ENCODE measurements at places on chromosomes 6 and 20.

GRCh38 chr6:140105857-140106256 lies 731.4 kb upstream of the CITED2 start:
- no peak for DNase-seq

DNA sequence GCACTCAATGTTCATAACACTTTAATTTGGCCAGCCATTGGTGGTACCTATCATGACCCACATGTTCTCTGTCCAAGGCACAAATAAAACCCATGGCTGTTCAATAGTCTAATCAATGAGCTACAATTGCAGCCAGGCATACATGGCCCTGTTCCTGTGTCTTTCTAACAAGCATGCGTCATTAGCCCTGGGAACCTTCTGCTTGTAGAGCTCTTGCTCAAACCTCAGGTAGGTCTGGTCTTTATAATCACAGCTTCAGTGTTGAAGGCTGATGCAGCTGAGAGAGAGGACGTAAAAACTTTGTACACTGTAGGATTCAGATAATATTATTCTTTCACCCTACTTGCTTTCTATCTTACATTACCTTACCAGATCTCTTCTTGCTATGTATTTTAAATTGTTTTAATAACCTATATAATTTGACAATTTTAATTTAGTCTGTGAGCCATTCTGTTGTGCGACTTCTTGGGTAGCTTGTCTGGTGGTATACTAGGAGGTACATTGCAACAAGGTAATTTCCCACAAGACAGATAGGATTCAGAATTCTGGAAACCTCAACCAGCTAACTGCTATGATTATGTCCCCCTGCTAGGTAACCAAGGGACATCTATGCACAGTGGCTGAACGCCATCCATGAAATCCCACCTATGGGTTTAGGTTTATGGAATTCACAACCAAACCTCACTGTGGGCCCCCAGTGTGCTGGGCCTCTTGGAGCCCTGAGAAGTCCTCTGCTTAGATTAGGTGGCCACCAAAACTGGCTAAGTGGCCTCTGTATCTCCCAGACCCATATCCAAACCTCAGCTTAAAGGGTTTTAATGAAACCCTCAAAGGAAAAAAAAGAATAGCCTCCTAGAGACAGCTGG lies 55.4 kb upstream of the RIPOR2 start:
- no peak for DNase-seq

DNA sequence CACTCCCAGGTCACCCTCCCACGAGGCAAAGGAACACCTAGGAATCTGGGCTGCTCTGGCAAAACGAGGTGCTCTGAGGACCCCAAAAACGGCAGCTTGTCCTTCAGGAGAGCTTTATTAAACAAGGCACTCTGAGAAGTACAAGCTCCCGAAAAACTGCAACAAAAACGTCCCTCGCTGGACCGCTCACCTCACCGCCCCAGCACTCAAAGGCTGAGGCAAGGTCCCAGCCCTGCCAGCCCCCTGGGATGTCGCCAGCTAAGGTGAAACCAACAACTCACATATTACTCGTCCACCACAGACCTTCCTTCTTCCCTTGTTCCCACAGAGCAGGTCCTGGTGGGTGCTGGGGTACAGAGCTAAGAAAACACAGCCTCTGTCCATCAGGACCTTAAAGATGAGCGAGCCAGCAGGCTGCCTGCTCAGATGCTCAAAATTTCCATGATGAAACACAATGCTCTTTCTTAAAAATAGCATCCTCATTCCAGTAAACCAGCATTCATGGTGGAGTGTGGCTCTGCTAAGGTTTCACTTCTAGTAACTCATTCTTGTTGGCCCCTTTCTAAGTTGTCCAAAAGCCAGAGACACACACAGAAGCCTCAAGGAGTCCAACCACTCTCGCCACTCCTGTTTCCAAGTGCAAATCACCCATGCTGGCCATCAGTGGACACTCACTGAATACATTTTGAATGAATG lies 35.9 kb downstream of the ATP9A start:
- no peak for DNase-seq

- no peak for DNase-seq
These were observed 2.2 kb upstream of the ARID1B start for GRCh38 chr6:156774863-156775405.

GRCh38 chr6:139019722-139020121 lies 8.8 kb upstream of the ABRACL start:
- DNase-seq: no peak

- DNase-seq: no peak
These were observed 110.4 kb upstream of the ARMC2 start for GRCh38 chr6:108737594-108738546.

DNA sequence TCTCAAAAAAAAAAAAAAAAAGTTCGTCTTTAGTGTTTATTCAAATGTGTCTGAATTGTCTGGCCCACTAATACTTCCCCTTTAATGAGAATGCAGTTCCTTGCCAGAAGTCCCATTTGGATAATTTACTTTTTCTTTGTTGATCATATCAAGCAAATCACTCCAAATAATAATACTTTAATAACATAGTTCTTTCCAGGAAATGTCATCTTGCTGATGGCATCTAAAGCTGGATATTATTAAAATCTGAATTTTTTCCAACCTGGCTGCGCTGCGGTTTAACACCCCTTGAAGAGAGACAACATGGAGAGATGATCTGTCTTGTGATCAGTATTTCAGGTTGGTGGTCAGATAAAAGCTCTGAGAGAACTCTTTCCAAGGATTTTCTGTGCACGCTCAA lies 111.2 kb upstream of the CNKSR3 start:
- no peak for DNase-seq

DNA sequence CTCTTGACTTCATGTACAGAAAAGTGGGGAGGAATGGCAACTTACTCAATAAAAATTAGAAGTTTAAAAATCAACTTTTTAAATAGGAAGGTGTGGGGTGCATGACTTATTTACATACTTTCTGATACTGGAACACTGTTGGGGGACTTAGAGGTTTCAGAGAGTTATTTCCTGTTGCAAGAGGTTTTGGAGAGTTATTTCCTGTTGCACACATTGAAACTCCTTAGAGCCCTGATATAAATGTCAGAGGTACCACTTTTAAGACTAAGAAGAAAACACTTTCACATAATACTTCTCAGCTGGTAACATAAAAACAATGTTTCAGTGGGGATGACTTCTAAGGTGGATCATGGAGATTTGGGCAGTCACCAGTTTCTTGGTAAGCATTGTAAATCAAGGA lies 579.9 kb downstream of the MMUT start:
- DNase-seq: no peak

GRCh38 chr6:16324606-16325225 lies 86.3 kb downstream of the GMPR start:
- DNase-seq: no peak

- peak; percentile 79 for DNase-seq
These were observed 3.3 kb downstream of the LRRC73 start for GRCh38 chr6:43506667-43507471.

- peak; percentile 22 for DNase-seq
These were observed 33.5 kb downstream of the NEDD9 start for GRCh38 chr6:11198663-11199603.

DNA sequence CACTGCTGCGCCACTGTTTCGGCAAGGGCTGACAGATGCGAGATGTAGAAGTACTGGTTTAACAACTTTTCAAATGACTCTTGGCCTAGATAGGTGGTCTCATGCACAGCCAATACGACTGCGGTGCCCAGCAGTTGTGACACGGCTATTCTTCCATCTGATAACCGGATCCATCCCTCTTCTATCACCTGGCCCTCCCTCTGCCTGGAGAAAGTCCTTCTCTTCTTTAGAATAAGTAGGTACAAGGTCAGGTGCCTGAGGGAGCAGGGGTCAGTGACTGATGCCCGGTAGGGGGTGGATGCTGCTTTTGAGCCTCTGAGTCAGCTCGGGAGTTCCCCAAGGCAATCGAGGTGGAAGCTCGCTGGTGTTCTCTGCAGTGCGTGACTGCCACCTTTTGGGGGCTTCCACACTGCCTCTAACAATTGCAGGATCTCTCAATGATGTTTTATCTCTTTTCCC lies 166.8 kb upstream of the GRIK2 start:
- DNase-seq: no peak

DNA sequence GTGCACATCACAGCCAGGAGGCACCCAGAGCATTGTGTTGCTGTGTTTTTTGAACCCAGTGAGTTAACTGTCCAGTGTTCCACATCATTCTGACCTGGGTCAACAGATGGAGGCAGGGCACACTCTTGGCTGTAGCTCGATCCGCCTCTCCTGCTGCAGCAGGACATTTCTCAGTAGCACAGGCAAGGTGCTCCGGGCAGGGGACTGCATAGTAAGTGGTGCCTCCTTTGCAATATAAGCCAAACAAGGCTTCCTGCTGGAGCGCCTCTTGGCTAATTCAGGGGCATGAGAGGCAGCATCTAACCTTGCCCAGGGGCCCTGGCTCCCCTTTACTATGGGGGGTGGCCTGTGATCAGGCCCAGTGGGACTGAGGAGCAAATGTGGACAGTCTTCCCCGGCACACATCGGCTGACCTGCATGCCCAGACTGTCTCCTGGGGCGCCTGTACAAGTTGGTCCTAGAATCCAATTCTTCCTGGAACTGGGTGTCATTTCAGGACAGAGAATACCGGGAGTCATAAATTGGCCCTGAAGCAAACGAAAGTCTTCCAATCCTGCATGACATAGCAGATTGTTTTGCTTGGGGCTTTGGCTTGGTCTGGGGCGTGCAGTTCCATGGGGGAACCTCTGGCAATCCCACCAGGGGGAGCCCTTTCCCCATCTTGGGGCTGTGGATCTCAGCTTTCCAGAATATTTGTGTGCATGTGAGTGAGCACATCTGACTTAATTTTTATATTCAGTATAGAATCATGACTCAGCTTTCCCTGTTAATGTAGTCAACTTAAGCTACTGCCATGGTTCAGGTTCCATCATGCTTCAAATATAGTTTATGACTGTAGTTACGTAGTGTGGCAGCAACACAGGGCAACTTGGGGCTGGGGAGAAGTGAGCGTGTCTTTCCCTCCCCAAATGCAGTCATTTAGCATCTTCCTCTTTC lies 56.0 kb upstream of the DDR1 start:
- DNase-seq: peak; percentile 58

GRCh38 chr6:41074692-41075436 lies 2.1 kb downstream of the NFYA start:
- no peak for DNase-seq

DNA sequence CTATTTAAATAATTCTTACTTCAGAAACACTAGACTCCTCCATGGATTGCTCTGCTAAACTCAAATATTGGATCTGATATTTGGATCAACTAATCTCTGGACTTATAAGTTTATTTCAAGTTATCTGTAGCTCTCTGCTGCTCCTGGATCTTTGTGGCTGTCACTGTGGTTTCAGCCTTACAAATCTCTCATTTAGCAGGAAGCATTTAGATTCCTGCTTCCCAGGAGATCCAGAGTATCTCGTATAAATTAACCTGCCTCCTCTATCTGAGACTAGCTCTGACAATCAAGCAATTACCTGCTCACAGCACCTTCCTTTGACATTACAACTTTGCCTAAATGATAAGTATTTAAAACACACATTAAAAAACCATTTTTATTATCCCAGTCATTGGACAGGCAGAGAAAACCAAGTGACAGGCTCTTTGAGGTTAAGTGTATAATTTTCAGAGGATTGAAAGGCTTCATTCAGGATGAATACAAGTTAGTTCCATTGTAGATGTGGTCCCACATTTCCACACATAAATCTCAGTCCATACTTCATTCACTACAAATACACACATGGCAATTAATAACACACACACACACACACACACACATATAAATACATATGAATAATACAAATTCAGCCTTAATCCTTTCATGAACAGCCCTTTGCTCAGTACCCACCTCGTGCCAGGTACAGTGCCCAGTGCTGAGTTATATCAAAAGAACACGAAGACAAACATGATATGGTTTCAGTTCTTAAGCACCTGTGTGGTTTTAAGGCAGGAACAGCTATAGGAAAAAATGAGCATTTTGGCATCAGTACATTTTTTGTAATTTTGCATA lies 55.5 kb upstream of the PLCB1 start:
- DNase-seq: no peak

DNA sequence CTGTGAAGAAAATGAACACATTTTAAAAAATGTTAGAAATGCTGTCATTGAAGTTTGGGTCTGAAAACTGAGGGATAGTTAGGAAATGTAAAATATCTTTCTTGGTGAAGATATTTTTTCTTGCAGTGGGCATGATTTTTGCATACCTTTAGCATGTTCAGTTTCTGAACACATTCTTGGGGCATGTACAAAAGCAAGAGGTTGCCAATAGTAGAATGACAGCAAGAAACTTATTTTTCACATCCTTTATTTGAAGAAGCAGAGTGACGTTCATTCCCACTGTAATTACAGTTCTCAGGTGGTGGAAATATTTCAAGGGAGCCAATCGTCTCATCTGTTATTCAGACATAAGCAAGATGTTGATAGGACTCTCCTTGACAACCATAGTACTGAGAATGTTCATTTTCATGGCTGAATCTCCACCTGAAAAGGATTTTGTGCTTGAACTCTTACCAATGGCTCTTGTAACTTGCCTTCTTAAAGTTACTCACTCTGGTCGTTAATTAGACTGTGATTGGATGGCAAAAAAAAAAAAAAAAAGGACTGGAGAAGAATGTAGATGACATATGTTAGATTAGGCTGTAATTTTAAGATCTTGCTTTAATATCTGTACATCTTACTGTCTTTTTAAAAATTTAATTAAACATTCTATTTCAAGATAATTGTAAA lies 74.4 kb downstream of the DOK5 start:
- no peak for DNase-seq

GRCh38 chr6:50986319-50986718 lies 167.6 kb downstream of the TFAP2B start:
- no peak for DNase-seq

DNA sequence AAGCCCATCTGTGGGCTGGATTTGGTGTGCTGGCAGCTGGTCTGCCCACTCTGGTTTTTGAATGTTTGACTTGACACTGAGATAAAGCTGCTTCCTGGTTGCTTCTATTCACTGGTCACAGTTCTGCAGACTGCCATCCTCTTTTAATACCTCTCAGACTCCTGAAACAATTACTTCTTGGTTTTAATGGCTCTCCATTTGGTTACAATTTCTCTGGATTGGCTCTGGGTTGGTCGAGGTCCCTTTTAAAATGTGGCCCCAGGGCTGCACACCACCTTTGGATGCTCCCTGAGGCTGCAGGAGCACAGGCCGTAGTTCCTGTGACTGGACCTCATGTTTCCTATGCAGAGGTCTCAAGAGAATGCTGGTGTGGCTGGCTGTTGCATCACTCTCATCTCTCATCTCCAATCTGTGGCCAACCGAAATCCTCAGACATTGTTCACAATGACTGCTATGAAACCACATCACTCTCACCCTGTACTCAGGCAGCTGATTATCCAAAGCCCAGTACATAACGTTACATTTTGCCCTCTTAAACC lies 98.5 kb downstream of the INSM1 start:
- DNase-seq: peak; percentile 33

DNA sequence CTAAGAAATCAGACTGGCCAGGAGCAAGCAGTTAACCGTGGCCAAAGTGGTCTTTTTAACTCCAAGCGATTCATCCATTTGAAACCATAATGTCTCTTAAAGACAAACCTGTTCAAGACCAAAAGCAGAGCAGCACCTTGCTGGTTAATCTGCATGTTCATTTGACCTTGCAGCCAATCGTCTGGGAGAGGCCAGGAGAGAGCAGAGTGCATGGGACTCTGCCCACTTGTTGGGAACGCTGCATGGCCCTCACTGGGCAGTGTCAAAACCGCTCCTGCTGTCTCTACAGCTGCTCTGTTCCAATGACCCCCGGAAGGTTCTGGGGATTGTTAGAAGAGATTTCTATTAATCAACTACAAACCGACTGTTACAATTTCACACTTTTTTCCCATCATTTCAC lies 79.6 kb downstream of the OLIG3 start:
- DNase-seq: no peak

- no peak for DNase-seq
These were observed 199.4 kb upstream of the ZNF184 start for GRCh38 chr6:27672113-27672799.
